ENCODE measurements at places on chromosomes 3 and 15. TPM values are rescaled to one million over a fixed set of nuclear protein-coding genes. Genes with fewer than 3 reads are reported as not detected.

Gene HRH1
- total RNA-seq = 12.1 TPM

Gene KNL1
- total RNA-seq = 20.6 TPM

Gene TFG
- 69.4 TPM for total RNA-seq

Gene CEP19
- total RNA-seq = 2.2 TPM

Gene IQCF5
- total RNA-seq = not detected

Gene CFAP20DC
- total RNA-seq = 6.5 TPM

Gene LIPH
- total RNA-seq = not detected

Gene TGFBR2
- 406 TPM for total RNA-seq

Gene GP5
- under 0.01 TPM for total RNA-seq

Gene CELSR3
- 0.73 TPM for total RNA-seq

Gene UBXN7
- total RNA-seq = 19.5 TPM

Gene MB21D2
- 2.9 TPM for total RNA-seq

Gene ZBBX
- total RNA-seq = not detected

Gene CPEB1
- total RNA-seq = 8.8 TPM

Gene TMEM212
- not detected for total RNA-seq

Gene HDGFL3
- total RNA-seq = 15.8 TPM

Gene FRMD4B
- total RNA-seq = 2.2 TPM

Gene CORO2B
- total RNA-seq = 27.6 TPM

Gene TTLL13
- not detected for total RNA-seq

Gene SLCO2A1
- under 0.01 TPM for total RNA-seq

Gene NR1I2
- total RNA-seq = not detected

Gene FANCI
- 22.8 TPM for total RNA-seq

Gene RBPMS2
- under 0.01 TPM for total RNA-seq

Gene APBA2
- total RNA-seq = 2.3 TPM

Gene TP63
- total RNA-seq = under 0.01 TPM

Gene IL16
- 1.6 TPM for total RNA-seq

Gene TMEM207
- not detected for total RNA-seq

Gene ADAMTSL3
- total RNA-seq = 0.37 TPM

Gene UBE2Q2
- total RNA-seq = 49.5 TPM

Gene TTC21A
- total RNA-seq = 3.3 TPM

Gene GABRA5
- total RNA-seq = not detected

Gene RAD51
- 4.0 TPM for total RNA-seq

Gene FSD2
- not detected for total RNA-seq

Gene PLIN1
- not detected for total RNA-seq
